Bone marrow (tissue), 2 donors: ENCODE measurements at places on chromosomes 16 and 17.

DNA sequence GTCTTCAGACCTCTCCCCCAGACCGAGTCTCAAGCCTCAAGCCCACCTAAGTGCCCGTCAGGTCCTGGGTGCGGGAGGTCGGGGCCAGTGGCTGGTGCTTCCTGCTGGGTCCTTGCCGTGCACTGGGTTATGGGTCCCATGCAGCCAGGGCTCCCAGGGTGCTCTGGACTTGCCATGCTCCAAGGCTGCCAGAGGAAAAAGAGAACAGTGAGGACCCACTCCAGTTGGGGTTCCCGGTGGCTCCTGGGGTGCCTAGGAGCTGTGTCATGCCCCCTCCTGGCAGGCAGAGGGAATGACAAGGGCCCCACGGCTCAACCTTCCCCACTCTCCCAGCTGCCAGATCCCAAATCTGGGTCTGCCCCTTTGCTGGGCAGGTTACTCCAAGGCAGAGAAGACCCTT is 3.8 kb downstream of the SNX20 start:
- DNase-seq = no peak

DNA sequence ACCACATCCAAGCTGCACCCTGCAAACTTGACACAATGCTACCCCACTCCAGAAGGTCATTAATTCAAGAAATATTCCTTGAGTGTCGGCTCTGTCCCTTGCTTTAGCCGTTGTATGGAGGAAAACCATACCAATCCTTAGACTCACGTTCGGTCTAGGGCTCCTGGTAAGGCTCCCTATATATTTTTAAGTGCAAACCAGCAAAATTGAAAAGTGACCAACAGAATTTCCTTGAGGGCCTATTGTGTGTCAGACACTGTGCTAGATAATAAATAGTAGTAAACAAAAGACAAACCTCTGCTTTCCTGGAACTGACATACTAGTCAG is 390 bp upstream of the BBS2 start:
- no peak for DNase-seq

DNA sequence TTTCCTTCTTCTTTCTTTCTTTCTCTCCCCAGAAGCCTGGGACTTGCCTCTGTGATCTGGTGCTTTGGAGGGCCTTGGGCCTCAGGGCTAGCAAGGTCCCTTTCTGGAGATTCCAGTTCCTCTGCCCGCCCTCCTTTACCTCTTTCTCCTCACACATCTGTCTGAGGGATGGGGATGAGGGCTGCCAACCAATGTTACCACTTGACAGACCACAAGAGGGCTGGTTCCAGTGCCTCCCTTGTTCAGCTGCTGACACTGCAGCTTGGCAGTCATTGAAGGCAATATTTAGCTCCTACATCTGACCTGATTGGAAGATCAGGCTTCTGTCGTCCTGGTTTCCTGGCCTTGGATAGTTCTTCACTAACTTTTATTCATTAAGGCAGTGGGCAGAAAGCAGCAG is 3.6 kb upstream of the ZNF652 start:
- peak; percentile 5 for DNase-seq

DNA sequence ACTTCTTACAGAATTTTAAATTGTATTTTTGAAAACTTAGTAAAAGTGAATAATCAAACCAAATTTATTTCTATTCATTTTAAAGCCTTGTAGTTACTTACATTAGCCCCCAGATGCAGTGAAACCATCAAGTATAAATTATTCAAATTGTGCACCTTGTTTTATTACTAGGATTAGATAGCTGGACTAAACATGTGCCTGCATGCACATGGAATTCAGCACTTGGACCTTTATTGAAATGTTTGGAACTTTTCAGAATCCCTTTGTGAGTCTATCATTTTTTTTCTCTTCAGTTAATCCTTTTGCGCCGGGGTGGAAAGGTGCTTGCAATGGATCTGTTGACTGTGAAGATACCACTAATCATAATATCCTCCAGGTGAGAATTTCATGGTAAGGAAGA is 4.7 kb downstream of the ZPBP2 start:
- DNase-seq = no peak

GRCh38 chr17:17363638-17364337 is 60.6 kb downstream of the NT5M start:
- DNase-seq = no peak

DNA sequence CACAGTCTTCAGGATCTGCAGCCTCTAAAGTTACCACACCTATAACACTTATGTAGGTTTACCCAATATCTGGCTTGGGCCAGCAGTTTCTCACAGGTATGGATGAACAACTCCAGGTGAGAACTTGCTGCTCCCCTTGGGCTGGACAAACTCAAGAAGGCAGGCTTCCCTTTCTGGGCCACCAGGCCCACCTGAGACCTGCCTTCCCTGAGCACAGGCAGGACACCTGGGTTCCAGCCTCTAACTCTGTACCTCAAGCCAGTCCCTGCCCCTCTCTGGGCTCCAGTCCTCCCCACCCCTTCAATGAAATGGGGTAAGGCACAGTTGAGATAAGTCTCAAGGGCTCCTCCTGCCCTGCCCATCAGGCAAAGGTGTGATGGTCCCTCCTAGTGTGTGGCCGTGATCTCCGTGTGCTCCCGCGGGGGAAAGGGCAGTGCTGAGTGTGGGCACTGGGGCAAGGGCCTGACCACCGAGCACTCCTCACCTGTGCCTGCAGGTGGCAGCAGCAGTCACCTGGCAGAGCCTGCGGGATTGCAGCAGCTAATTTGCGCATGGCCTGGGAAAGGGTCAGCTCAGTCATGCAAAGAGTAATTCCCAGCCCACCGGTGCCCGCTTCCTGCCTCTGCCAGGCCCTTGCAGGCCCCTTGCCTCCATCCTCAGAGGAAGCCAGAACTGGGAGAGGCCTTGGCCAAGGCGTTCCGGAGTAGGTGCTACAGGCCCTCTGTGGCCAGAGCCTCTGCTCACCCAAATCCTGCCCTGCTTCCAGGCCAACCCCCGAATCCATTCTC is 28.2 kb upstream of the ADGRG1 start:
- DNase-seq = no peak

- DNase-seq = no peak
Measured at GRCh38 chr16:526181-527014, 1.1 kb upstream of the CAPN15 start.

- no peak for DNase-seq
Measured at GRCh38 chr17:4987767-4988567, 492 bp upstream of the CAMTA2 start.

GRCh38 chr16:2333772-2334379 is 6.7 kb downstream of the ABCA3 start:
- no peak for DNase-seq

DNA sequence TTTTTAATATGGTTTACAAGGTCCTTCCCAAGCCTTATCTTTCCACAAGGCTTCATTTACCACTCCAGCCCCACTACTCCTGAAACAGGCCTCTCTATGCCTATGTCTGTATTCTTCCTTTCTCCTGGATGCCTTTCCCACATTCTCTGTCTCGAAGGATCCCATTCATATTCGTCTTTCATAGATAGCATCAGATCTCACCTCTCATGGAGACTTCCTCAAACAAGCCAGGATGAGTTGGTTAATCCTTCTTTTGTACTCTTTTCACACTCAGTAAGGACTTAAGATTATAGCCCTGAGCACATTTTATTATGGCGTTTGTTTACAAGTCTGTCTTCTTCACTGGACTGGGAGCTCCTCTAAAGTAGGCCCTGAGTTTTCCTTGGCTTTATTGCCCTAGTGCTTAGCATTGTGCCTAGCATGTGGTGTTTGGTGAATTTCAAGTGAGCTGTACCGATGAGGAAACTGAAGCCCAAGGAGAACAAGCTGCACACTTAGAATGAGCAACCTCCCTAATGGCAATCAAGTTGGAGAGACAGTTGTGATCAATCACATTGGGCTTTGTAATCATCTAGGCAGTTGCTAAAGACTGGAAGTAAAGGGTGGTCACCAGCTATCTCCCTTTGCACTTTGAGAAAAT is 10.0 kb upstream of the TBX4 start:
- no peak for DNase-seq

GRCh38 chr17:62591333-62591732 is 36.1 kb upstream of the MRC2 start:
- no peak for DNase-seq

DNA sequence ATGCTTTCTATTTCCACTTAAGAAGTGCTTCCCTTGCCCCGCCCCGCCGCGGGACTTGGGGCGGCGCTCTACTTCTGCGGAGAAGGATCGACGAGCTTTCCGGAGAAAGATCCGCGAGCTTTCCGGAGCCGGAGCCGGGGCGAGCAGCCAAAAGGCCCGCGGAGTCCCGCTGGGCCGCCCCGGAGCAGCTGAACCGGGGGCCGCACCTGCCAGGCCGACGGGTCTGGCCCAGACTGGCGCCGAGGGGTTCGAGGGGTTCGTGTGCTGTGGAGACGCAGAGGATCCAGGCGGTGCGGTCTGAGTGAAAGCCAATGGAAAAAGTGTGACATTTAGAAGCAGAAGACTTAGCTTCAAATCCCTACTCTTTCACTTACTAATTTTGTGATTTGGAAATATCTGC is 50.8 kb downstream of the TBC1D26 start:
- DNase-seq = no peak
